ENCODE measurements at places on chromosomes 5 and 9. TPM values are rescaled to one million over a fixed set of nuclear protein-coding genes. Genes with fewer than 3 reads are reported as not detected.

Gene ADRA1B
- total RNA-seq, result not detected

DNA sequence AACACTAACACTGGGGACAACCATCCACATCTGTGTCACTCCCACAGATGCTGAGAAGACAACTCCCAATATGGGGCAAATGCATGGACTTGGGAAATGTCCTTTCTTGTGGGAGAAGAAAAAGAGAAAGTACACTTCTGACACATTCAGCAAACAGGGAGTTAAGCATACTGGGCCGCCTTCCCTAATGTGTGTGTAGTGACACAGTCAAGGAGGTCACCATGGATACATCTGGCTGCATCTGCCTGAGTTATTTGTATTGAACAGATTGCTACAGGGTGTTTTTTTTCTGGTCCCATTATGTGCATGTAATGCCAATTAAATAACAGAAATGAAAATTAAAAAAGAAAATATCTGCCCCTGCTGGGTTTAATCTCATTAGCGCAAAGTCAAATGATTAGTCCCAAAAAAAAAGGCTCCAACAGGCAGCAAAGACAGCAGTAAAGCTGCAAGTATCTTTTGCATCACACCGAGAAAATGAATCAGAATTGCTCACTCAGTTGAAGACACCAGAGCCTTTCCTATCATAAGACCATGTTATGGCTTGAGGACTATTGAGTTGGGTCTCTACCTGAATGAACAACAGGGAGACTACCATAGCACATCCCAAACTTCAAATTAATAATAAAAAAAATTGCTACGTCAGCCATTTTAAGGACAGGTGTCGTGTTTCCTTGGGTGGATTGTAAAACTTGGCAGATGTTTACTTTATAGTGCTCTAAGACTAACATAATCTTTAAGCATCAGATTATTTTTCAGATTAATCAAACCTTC, 395.9 kb downstream of the DTWD2 start:
- DNase-seq, result no peak
- no peaks in the 10 kb centered on the region for H3K27me3 ChIP-seq
- H3K4me3 ChIP-seq, result no peak overlapping the region
- H3K4me1 ChIP-seq, result no peaks in the 10 kb centered on the region

Gene GLRA1
- total RNA-seq, result not detected

GRCh38 chr5:93571114-93571949, 9.7 kb downstream of the NR2F1-AS1 start:
- no peak for DNase-seq
- no peaks in the 10 kb centered on the region for H3K36me3 ChIP-seq
